ENCODE measurements at places on chromosomes 16 and 17.

- no peak for DNase-seq
These were observed 11.5 kb downstream of the MGAT5B start for GRCh38 chr17:76879691-76880090.

GRCh38 chr16:89581861-89582563, 6.5 kb downstream of the CPNE7 start:
- no peak for DNase-seq

- no peak for DNase-seq
These were observed 70.4 kb downstream of the GNAO1 start for GRCh38 chr16:56261656-56262055.

- DNase-seq, result no peak
These were observed 232.4 kb upstream of the RPL38 start for GRCh38 chr17:73971127-73971526.

DNA sequence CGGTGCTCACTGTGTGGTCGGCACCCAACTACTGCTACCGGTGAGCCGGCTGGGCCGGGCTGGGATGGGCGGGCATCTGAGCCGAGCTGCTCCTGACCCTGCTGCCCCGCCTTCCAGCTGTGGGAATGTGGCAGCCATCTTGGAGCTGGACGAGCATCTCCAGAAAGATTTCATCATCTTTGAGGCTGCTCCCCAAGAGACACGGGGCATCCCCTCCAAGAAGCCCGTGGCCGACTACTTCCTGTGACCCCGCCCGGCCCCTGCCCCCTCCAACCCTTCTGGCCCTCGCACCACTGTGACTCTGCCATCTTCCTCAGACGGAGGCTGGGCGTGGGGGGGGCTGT, 6.9 kb downstream of the TBX6 start:
- DNase-seq, result no peak

- DNase-seq, result peak; percentile 56
These were observed 205.2 kb downstream of the RAB11FIP4 start for GRCh38 chr17:31596382-31597323.

GRCh38 chr16:11060842-11061241, 116.5 kb downstream of the CLEC16A start:
- no peak for DNase-seq

GRCh38 chr17:74545843-74546230, at the start of gene CD300C:
Gene CD300C (minus strand): TSS chr17:74546115. CDS start chr17:74545782, 333 bp downstream.
- DNase-seq, result peak; percentile 42

GRCh38 chr17:63611354-63611753, 10.7 kb downstream of the TACO1 start:
- no peak for DNase-seq

- no peak for DNase-seq
These were observed 12.5 kb upstream of the C1QTNF8 start for GRCh38 chr16:1108299-1109252.

DNA sequence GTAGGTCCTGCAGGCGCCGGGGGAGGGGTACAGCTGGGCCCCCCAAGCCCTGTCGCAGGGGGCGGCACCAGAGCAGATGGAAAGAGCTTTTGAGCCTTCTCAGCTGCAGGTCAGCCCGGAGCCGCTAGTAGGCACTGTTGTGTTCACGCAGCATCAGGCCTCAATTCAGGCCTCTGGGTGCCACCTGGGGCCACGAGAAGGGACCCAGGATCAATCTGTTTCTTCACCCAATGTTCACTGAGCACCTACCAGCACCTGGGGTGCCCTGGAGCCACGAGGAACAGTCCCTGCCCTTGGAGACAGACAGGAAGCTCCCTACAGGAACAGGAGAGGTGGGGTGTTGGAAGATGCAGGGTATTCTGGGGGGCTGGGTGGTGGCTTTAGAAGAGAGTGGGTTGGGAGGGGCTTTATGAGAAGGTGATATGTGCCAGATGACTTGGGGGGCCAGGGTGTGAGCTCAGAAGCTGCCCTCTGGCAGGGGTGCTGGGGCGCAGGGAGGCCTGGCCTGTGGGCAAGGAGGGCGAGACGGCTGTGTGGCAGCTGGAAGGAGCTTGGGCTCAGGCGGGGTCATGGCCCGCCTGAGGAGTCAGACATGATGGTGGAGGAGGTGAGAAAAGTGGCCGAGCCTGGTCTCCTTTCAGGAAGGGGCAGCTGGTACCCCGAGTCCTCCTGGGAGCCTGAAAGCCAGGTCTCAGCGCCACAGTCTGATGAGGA, 121.9 kb upstream of the GSE1 start:
- no peak for DNase-seq

DNA sequence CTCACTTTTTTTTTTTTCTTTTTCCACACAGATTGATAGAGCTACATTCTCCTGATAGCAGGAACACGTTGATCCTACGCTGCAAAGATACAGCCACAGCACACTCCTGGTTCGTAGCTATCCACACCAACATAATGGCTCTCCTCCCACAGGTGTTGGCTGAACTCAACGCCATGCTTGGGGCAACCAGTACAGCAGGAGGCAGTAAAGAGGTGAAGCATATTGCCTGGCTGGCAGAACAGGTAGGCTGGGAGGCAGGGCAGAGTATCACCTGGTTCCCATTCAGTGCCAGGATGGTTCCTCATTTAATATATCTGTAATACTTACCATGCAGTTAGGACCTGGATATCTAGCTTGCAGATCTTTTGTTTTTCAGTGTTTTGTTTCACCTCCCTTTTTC, 51.1 kb upstream of the VPS4A start:
- DNase-seq, result no peak

DNA sequence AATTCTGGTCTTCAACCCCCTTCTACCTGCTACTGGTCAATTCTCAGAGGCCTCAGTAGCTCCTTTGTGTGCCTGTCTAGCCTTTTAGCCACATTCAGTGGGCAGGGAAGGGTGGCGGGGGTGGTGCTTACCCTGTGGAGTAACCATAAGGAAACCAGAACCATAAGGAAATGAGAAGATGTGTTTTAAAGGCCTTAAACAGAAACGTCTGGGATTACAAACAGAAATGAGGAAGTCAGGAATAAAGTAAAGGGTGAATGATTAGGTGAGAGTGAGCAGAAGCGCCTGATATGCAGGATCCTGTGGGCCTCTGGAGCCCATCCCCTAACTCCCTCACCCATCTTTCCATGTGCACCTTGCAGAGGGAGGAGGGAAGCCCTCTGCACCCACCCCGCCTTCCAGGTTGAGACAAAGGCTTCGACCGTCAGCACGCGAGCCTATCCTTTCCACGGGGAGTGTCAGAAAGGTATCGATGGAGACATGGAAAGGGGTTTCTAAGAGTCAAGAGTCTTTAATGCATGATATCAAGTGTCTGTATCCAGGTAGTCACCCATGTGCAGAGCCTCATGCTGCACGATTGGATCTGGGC, 20.4 kb downstream of the KIAA0513 start:
- no peak for DNase-seq

DNA sequence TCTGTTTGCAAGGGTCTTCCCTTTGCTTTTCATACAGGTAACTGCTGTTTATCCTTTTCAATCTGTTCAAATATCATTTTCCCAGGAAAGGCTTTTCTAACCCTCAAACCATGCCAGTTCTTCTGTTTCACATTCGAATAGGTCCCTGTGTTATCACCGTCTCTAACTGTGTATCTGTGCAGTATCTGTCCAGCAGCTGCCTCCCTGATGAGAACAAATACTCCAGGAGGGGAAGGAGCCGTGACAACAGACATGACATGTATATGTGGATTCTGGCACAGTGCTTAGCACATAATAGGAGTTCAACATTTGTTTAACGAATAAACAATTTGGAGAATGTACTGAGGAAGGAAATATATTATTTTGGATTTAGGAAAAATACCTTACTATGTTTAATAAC, 95.7 kb downstream of the STX8 start:
- DNase-seq, result no peak

- no peak for DNase-seq
These were observed 189.2 kb upstream of the AXIN2 start for GRCh38 chr17:65750631-65751115.

GRCh38 chr17:30927756-30928155, 6.0 kb downstream of the ADAP2 start:
- no peak for DNase-seq

DNA sequence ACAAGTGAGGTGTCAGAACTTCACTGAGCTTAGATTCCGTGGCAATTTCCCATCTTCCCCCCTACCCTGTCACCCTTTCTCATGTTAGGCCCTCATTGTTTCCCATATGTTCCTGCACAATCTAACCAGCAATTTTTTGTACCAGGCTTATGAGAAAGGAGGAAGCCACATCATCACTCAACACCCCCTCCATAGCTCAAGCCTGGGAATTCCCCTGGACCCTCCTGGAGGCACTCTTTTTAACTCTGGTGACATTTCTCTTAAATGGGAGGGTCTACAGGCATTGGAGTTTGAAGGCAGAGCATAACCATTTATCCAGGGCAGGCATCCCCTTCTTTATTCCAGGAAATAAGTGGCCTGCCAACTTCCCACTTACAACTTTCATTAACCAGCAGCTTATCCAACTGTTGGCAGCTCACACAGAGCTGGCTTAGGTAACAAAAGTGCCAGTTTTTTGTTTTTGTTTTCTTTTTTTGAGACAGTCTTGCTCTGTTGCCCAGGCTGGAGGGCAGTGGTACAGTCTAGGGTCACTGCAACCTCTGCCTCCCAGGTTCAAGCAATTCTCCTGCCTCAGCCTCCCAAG, 10.4 kb upstream of the GLG1 start:
- DNase-seq, result no peak

- no peak for DNase-seq
These were observed 11.3 kb upstream of the MAPT start for GRCh38 chr17:45883063-45883462.

DNA sequence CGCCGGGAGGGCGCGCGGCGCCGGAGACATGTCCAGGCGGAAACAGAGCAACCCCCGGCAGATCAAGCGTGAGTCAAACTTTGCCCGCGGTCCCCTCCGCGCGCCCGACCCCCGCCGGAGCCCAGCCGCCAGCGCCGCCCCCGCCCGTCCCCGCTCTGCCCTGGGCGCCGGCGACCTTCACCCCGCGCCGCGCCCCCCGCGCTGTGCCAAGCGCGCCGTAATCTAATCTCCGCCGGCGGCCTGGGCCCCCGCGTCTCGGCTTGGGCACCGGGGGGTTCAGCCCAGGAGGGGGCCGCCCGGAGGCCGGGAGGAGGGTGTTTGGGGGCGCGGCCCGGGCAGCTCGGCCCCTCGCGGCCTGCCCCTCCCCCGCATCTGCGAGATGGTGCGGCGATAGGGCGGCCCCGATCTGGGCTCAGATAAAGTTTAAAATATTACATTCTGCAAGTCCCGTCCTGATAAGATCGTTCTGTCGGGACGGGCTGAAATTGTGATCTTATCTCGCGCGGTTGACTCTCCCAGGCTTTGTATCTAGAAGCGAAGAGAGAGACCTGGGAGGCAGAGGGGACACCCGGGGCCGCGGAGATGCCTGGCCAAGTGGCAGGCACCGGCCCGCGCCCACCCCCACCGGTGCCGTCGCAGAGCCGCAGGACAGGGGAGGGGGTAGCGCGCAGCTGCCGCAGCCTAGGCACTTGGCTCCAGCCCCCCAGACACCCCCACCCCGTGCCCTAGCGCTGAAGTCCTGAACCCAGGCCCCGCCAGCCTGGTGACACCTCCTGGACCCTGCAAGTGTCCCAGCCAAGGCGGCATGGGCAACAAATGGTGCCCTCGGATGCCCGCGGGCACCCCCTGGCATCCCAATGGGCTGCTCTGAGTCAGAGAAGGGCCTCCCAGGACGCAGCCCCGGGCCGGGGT, 787 bp downstream of the ZFPM1 start:
- no peak for DNase-seq

DNA sequence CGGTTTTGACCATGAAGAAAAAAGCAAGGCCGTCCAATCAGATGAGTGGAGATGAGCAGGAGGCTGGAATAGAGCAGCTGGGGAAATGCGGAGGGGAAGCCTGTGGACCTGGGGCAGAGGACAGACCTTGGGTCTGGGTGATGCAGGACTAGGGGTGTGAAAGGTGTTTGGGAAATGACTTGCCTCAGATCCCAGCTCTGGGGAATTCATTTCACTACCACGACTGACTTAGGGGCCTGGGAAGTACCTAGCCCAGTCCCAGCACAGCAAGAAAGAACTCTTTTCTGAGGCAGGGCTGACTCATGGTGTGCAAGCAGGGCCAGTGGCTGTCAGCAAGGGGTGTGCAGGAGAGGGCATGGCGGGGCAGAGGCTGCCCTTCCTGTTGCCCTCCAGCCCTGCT, 14.8 kb downstream of the DNAI2 start:
- DNase-seq, result no peak

- no peak for DNase-seq
These were observed 50.2 kb upstream of the SLC12A3 start for GRCh38 chr16:56814537-56815432.

DNA sequence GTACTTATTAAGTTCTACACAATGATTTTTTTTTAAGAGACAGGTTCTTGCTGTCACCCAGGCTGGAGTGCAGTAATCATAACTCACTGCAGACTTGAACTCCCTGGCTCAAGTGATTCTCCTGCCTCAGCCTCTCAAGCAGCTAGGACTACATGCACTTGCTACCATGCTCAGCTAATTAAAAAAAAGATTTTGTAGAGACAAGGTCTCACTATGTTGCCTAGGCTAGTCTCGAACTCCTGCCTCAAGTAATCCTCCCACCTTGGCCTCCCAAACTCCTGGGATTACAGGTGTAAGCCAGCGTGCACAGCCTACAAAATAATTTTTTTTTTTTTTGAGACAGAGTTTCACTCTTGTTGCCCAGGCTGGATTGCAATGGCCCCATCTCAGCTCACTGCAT, 22.2 kb downstream of the USP32 start:
- DNase-seq, result no peak

GRCh38 chr17:66459811-66460270, 157.4 kb downstream of the PRKCA start:
- no peak for DNase-seq

DNA sequence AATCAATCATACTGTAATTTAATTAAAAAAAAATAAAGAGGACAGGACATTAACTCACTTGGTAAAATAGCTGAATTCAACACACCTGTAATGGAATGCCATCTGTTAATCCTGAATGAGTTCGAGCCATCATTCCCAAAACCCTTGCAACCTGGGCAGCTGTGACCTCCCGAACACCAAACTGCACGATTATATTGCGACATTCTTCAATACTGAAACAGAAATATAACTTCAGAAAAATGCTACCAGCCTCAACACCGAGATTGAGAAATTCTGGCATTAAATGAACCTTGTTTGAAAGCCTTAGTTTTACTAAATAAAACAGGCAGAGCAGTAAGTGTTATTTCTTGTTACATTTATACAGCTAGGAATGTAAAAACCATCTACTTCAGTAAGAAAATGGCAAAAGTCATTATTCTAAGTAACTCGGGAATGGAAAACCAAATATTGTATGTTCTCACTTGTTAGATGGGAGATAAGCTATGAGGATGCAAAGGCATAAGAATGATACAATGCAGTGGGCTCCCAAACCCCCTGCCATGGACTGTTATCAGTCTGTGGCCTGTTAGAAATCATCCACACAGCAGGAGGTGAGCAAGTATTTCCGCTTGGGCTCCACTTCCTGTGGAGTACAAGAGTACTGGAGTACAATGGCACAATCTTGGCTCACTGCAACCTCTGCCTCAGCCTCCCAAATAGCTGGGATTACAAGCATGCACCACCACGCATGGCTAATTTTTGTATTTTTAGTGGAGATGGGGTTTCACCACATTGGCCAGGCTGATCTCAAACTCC, 46.5 kb downstream of the CNOT1 start:
- no peak for DNase-seq

- DNase-seq, result no peak
These were observed 181.3 kb downstream of the CDH13 start for GRCh38 chr16:82808036-82808435.

GRCh38 chr16:10594312-10594950, 14.0 kb upstream of the EMP2 start:
- DNase-seq, result no peak

Measured in C1 segment of cervical spinal cord (tissue), 14 donors.